ENCODE measurements at places on chromosomes 3 and 15.

GRCh38 chr3:195020921-195021320, 250.0 kb downstream of the XXYLT1 start:
- no peak for DNase-seq

GRCh38 chr15:90364251-90364650, 12.2 kb downstream of the ZNF774 start:
- no peak for DNase-seq

GRCh38 chr3:65412588-65412987, 626.1 kb downstream of the MAGI1 start:
- DNase-seq, result peak; percentile 32

GRCh38 chr3:193938613-193939012, 197.3 kb upstream of the HES1 start:
- DNase-seq, result no peak

DNA sequence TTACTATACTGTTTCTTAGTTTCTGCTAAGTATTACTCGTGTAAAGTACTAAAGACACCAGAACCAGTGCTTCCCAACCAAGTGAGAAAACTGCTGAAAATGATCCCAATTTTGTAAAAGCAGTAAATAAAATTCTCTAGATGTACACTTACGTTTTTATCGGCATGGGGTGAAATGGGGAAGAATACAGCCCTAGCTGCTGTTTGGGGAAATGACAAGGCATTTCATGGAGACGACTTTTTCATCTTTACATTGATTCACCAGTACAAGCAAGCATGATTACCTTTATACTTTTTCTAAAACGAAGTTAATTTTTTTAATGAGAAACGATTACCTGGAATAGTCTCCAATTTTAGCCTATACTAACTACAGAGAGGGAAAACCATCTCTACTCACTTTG, 1.4 kb downstream of the PSMD6 start:
- no peak for DNase-seq

DNA sequence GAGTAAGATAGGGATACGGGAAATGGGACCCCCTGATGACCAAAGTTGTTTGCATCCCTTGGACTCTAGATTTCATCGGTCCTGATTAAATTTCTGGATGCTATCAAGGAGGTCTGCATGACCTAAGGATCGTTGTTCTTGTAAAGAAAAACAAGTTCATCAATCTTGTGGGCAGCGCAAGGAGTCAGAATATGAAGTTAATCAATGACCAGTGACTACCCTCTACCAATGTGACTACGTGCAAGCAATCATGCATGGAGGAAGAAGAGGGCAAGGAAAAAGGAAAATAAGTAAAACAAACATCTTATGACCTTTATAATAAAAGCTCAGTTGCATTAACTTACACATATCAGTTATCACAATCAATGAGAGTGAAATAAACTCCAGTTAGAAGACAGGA, 139.7 kb downstream of the RTP4 start:
- DNase-seq, result no peak

- DNase-seq, result no peak
Measured at GRCh38 chr15:99359769-99360168, 108.5 kb downstream of the LRRC28 start.

- no peak for DNase-seq
Measured at GRCh38 chr3:128274837-128275236, 121.6 kb downstream of the EEFSEC start.

DNA sequence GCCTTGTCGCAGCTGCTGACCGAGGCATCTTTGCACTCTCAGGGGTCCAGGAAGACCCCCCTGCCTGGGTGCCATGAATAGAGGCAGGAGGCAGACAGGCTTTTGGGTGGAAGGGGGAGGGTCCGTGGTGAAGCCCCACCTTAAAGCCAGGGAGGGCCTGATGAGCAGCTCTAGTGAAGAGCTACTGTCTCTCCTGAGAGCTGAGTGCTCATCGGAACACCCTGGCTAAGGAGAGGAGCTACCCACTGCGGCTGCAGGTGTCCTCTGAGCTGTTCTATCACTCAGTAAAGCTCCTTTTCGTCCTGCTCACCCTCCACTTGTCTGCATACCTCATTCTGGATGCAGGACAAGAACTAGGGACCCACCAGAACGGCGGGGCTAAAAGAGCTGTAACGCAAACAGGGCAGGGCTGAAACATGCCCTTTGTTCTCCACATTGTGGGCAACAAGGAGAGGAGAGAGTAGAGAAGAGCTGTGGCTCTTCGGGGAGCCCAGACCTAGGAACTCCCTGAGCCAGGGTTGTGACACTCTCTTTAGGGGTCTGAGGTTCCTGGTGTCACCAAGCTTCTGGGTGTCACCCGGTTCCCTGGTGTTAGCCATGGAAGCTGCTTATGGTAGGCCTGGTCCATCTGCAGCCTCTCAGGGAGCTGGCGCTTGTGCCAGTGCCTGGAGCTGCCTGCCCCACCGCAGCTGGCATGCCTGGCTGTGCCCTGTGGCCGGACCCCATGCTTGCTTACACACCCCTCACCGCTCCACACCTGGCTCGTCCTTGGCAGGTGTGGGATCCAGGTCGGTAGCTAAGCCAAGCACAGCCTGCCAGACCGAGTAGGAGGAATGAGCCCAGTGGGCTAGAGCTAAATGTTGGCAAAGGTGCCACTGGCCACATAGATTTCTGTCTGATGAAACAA, 26.2 kb upstream of the TFG start:
- no peak for DNase-seq

DNA sequence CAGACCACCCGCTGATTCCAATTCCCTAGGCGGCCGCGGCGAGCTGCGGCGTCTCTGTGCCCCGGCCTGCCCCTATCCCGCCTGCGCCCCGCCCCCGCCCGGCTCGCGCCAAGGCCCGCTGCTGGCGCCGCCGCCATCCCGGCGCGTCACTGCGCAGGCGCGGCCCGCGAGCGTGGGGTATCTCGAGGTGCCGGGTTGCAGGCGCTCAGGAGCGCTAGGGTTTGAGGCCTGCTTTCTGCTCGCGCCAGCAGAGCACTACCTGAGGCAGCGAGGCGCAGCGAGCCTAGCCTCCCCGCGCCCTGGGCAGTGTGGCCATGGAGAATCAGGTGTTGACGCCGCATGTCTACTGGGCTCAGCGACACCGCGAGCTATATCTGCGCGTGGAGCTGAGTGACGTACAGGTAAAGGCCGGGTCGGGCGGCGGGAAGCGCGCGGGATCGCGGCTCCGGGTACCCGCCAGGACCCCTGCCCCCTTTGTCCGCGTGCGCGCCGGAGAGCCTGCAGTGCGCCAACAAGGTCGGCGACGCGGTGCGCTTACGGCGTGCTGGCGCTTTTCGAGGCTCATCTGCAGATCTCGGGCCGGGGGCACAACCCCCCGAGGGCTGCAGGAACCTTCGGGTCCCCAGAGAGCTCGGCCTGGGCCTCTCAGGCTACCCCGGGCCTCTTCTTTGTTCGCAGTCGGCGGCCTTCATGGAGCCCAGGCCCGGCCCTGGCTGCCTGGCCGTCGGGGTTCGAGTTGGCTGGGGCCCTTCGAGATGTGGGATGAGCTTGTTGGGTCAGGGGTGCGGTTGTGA, at the start of gene HACD3:
TSS of gene HACD3 (plus strand) at position 146 of the 794 bp plus-strand sequence. CDS start at position 315, 169 bp downstream.
- peak; percentile 24 for DNase-seq

GRCh38 chr15:96172417-96172816, 158.1 kb upstream of the NR2F2 start:
- DNase-seq, result no peak

GRCh38 chr3:36864180-36865053, 80.4 kb downstream of the TRANK1 start:
- no peak for DNase-seq

GRCh38 chr15:88623061-88623460, 1.9 kb downstream of the AEN start:
- DNase-seq, result no peak

GRCh38 chr15:73282567-73283365, 86.0 kb downstream of the HCN4 start:
- no peak for DNase-seq
